Bladder microvascular endothelial cell (primary cell): ENCODE measurements at places on chromosomes 6 and 20. TPM values are rescaled to one million over a fixed set of nuclear protein-coding genes. Genes with fewer than 3 reads are reported as not detected.

The SERINC1 gene
- 120 and 250 TPM in 2 replicates for total RNA-seq

The TNFRSF21 gene
- 8.7 and 85.3 TPM in 2 replicates for total RNA-seq

The LHFPL5 gene
- not detected in 2 replicates for total RNA-seq

The GPX5 gene
- not detected in 2 replicates for total RNA-seq

The MCHR2 gene
- total RNA-seq = not detected in 2 replicates
